ENCODE measurements at places on chromosomes 6 and 20. TPM values are rescaled to one million over a fixed set of nuclear protein-coding genes. Genes with fewer than 3 reads are reported as not detected.

BTN1A1 gene
- 3.7 TPM for polyA plus RNA-seq

PGM3 gene
- 11.6 TPM for polyA plus RNA-seq

IL20RA gene
- polyA plus RNA-seq = not detected

TSPO2 gene
- polyA plus RNA-seq = not detected

FAM50B gene
- 14.0 TPM for polyA plus RNA-seq

CGA gene
- not detected for polyA plus RNA-seq

MATN4 gene
- not detected for polyA plus RNA-seq

IBTK gene
- polyA plus RNA-seq = 13.1 TPM

BPIFB1 gene
- polyA plus RNA-seq = not detected

All from IgD-negative memory B cell (primary cell).